Stimulated activated CD4-positive, alpha-beta T cell treated with anti-CD3 and anti-CD28 coated beads, Interleukin-12 subunit alpha, Interleukin-12 subunit beta, amount 100 ng/mL, for 48 hours (primary cell): ENCODE measurements at places on chromosomes 1 and 21.

DNA sequence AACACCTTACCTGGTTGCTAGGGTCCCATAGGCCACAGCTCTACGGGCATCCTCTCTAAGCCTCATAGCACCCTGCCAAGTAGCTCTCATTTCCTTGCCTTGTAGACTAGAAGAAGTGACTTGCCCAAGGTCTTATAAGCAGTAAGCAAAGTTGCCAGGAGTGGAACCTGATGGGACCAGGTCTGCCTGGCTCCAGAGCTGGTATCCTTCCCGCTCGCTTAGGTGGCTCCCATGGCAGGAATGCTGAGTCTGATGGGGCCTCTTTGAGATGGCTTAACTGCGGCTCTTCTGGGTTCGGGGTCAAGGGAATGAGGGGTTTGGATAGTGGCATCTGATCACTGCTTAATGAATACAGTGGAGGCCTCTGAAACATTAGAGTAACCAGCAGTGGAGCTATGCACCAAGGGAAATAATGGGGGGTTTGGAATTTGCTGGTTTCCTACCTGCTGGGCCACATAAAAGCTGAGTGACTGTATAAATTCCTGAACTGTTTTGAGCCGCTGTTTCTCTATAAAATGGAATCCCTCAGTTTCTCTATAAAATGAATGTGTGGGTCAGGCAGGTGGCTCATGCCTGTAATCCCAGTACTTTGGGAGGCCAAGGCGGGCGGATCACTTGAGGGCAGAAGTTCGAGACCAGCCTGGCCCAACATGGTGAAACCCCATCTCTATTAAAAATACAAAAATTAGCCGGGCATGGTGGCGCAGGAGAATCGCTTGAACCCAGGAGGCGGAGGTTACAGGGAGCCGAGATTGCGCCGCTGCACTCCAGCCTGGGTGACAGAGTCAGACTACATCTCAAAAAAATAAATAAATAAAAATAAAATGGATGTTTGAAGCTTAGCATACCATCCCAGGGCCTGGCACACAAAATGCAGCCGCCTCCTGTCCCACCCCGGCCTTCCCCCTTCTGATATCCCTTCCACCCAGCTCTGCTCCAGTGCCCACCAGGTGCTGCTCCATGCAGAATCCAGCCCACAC, 12.4 kb downstream of the FAM151A start:
- no peak for DNase-seq

- DNase-seq = no peak
These were observed 31.4 kb downstream of the FMO1 start for GRCh38 chr1:171279678-171280077.

DNA sequence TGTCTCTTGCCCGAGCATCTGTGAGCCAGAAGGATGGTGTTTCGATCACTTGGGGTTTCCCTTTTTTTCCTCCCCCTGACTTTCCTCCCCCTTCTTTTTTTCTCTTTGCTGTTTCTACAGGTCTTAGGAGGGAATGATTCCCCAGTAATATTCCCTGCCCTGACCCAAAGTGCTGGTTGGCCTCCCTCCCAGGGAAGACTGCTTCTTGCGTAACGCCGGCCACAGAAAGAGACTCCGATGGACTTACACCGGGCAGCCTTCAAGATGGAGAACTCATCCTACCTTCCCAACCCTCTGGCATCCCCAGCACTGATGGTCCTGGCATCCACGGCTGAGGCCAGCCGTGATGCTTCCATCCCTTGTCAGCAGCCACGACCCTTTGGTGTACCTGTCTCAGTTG, 6.8 kb downstream of the RNF220 start:
- DNase-seq = no peak

- DNase-seq = no peak
These were observed 148.0 kb upstream of the ZRANB2 start for GRCh38 chr1:71228742-71229365.

GRCh38 chr1:87501738-87502137, 173.1 kb downstream of the LMO4 start:
- no peak for DNase-seq

- no peak for DNase-seq
These were observed 216.3 kb upstream of the ZC3H12A start for GRCh38 chr1:37258068-37258467.

DNA sequence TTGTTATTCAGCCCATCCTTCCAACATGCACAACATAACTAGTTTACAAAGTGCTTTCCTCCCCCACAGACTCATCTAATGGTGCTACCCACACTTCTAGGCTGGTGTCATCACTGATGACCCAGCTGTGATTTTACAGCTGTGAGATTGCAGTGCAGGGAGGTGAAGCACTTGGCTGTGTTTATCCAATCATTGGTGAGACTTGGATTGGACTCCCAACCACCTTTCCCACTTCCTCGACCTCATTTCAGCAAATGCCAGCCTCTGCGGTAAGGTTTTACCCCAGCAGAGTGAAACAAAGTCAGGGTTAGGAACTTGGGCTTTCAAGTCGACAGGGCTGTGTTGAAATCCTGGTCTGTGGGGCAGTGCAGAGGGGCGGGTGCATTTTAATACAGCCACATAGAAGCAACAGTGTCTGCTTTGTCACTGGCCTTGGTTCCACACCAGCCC, 22.1 kb downstream of the ECHDC2 start:
- no peak for DNase-seq

- DNase-seq = no peak
These were observed 498.0 kb downstream of the MATN1 start for GRCh38 chr1:30225357-30225756.

DNA sequence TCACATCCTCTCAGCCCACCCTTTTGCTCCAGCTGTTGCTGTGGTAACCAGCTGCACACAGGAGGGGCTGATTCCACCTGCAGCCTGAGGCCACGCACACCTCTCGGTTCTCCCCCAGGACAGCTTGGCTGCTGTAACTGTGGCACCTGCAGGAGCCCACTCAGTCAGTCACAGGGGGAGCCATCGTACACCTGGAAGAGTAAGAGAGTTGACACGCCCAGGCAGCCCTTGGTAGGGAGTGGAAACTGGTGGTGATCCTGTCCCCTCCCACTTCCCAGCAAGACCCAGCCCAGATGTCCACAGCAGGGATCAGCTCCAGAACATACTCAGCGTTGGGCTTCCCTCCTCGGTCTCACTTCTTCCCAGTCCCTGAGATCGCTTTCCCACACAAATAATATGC, 32.2 kb upstream of the BACE2 start:
- no peak for DNase-seq

DNA sequence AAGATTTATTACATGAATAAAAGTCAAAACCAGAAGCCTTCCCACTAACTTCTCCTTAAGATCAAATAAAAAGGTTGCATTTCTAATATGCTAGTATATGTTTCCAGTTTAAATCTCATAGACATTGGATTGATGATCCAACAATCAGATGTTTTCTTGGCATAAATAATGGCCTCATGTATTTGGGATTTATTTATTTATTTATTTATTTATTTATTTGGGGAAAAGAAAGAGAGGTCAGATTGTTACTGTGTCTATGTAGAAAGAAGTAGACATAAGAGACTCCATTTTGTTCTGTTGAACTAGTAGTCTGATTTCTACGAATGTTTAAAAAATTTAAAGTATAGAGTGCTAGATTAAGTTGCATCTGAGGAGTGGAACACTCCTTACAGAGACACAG, 422.4 kb downstream of the ADGRL2 start:
- no peak for DNase-seq

- DNase-seq = no peak
These were observed 970 bp downstream of the TNFRSF1B start for GRCh38 chr1:12167493-12168429.

- DNase-seq = no peak
These were observed 15.3 kb upstream of the POU3F1 start for GRCh38 chr1:38061883-38062328.

GRCh38 chr1:154519591-154519991, 17.4 kb upstream of the SHE start:
- DNase-seq = no peak

- no peak for DNase-seq
These were observed 992 bp upstream of the USP48 start for GRCh38 chr1:21783679-21784603.

DNA sequence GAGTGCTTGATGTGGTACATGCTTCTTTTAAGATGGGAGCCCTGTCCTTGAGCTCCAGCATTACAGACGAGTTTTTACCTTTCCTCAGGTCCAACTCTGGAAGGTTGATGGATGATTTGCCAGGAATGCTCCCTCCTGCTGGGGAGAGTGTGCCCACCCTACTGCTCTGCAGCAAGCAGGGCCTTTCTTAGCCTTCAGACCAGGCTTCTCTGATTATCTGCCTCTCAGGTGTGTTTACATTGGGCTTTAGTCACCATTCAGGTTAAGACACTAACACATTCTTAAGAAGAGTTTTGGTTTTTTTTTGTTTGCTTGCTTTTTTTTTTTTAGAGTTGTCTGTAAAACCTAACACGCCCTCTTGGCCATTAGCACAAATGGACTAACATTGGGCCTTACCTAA, 301.8 kb downstream of the KCNT2 start:
- DNase-seq = no peak

DNA sequence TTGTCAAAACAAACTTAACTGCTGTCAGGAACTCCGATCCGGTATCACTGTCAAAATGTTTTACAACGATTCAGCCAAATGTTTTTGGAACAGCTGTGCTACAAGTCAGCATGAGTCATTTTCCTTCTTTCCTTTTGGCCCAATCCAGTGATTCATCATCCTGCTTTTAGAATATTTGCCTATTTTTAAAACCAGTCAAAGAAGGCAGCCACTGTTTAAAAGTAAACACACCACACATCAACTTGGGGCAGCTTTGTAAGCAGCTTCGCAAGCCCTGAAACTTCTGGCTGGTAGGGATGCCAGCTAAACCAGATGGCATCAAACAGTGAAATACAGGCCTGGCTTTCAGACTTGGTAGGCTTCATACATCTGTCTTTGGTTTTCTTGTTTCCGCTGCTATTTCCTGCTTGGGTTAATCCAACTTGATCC, 14.9 kb downstream of the MAP3K7CL start:
- no peak for DNase-seq

- DNase-seq = no peak
These were observed 62.5 kb upstream of the ATF3 start for GRCh38 chr1:212545941-212546635.

DNA sequence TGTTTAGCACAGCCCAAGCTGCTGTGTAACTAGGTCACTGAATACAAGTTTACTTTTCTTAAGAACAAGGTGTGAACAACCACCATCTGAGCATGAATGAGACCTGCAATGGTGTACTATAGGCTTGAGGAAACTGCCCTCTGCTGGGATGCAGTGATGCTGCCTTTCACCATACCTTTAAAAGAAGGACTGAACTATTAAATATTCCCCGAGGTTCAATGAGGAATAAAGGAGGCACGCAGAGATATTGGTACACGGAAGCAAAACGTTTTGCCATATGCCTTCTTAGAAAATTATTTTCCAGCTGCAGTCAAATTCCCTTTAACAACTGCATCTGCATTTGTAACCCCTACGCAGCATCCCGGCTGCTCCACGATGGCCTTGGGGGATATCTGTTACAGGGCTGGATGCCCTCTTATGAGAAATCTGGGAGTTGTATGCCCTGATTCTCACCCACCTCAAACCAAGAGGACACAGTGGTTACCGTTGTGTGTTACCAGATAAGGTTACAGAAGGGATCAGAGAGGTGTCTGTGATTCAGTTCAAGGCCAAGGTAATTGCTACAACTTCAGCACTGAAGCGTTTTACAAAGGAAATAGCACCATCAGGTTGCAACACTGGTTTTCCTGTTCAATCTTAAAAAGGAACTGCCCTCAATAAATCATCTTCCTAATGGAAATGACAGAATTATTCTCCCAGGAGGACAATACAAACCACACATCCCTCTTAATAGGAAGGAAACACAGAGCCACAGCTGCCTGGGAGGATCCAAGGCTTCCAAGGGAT, 470.5 kb downstream of the LTN1 start:
- DNase-seq = no peak

DNA sequence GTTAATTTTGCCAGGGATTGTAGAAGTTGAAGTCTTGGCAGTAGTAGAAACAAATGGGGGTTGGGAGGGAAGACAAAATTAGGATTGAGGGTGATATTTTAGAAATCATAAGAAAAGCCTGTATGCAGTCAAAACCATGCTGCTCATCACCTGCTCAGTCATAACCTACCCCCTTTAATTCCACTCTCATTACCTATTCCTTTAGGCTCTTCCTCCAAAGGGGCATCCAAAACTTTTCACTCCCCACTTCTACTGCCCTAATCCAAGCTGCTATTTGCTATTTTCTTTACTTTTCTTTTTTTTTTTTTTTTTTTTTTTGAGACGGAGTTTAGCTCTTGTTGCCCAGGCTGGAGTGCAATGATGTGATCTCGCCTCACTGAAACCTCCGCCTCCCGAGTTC, 11.5 kb downstream of the H3-3A start:
- no peak for DNase-seq

DNA sequence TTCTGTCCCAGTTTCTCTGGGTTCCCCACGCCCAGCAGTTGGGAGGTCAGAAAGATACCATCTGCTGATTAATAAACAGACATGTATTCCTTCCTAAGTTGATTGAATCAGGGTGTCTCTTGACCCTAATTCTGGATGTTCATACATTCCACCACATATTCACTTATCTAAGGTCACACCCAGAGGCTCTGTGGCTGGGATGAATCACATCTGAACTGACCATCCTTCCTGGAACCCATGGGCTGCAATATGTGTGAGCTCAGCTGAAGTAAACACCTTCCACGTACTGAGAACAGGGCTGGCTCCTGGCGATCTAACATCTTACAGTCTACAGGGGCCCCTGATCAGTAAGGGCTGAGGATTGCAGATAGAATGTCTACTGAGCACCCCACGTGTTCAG, 20.5 kb upstream of the TRABD2B start:
- DNase-seq = no peak

- DNase-seq = no peak
These were observed 85.7 kb downstream of the NRDC start for GRCh38 chr1:51792864-51793263.

GRCh38 chr1:115764541-115764940, 4.0 kb downstream of the CASQ2 start:
- no peak for DNase-seq

DNA sequence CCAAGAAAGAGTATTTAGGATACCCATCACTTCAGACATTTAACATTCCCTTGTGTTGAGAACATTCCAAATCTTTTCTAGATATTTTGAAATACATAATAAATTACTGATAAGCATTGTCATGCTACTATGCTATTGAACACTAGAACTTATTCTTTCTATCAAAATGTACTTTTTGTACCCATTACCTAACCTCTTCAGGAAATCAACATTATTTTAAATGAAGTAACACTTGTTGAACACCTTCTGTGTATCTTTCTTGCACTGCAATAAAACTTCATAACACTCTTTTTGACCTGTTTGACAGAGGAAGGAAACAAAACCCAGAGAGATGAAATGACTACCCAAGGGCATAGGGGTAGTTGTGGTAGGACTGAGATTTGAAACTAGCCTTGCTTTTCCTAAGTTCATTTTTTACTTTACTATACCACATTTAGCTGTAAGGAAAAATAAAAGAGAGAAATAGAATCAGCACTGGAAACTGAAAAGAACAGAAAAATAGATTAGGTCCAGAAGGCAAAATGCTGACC, 99.4 kb downstream of the UCHL5 start:
- no peak for DNase-seq

DNA sequence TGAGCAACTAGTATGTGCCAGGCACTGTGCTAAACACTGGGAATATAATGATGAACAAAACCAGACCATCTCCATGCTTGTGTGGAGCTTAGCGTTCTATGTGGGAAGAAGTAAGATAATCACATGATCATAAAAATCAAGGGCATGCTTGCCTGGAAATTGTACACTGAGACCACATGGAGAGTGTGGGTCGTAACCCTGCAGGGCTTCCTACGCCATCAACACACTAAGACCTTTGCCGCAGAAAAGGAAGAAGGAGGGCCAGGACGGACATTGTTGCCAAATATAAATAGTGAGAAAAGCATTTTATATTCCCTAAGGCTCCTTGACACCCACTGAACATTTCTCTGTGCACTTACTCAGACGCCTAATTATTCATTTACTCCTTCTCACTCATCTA, 388.1 kb upstream of the VAMP3 start:
- no peak for DNase-seq
